Neural cell (in vitro differentiated cells): ENCODE measurements at places on chromosomes 6 and 20. TPM values are rescaled to one million over a fixed set of nuclear protein-coding genes. Genes with fewer than 3 reads are reported as not detected.

The L3MBTL3 gene
- 42.6 and 47.6 TPM in 2 replicates for polyA plus RNA-seq

The PRL gene
- not detected in 2 replicates for polyA plus RNA-seq

The GUCA1A gene
- 0.24 and 0.78 TPM in 2 replicates for polyA plus RNA-seq

The RNF182 gene
- 6.4 and 8.0 TPM in 2 replicates for polyA plus RNA-seq

The KCNG1 gene
- polyA plus RNA-seq = 1.7 and 2.1 TPM in 2 replicates

The MYB gene
- 2.9 and 4.0 TPM in 2 replicates for polyA plus RNA-seq

The SIGLEC1 gene
- polyA plus RNA-seq = 0.12 TPM in 1 of 2 replicates, not detected in the other

The GHRH gene
- polyA plus RNA-seq = not detected in 2 replicates

The LY86 gene
- not detected in 2 replicates for polyA plus RNA-seq
